Stimulated activated CD8-positive, alpha-beta memory T cell treated with anti-CD3 and anti-CD28 coated beads, Interleukin-4, amount 100 ng/mL, for 1 hour (primary cell): ENCODE measurements at places on chromosomes 4 and X.

DNA sequence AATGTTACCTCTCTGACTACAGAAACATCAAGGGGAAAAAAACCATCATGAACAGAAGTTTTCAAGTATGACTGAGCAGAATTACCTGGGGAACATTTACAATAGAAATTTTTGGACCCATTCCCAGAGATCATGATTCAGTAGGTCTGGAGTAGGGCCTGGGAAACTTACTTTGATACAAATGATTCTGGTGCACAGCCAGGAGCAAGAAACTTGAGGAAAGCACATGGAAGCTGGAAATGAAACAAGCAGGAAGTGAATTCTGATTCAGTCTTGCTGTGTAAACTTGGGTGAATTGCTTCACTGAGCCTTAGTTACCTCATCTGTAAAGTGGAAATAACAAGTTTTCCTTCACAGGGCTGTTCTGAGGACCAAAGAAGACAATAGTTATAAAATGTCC lies 192.5 kb upstream of the TAPT1 start:
- DNase-seq = no peak

DNA sequence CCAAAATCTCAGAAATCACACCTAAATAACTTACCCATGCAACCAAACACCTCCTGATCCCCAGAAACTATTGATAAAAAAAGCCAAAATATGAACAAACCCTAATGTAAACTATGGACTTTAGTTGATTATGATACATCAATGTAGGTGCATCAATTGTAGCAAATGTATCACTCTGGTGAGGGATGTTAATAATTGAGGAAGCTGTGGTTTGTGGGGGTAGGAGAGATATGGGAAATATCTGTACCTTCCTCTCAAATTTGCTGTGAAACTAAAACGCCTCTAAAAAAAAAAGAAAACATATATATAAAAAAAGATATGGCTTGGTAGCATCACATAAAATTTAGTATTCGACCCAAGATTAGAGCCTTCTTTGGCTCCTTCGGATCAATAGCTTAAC lies 144.3 kb upstream of the CPEB2 start:
- DNase-seq = no peak

DNA sequence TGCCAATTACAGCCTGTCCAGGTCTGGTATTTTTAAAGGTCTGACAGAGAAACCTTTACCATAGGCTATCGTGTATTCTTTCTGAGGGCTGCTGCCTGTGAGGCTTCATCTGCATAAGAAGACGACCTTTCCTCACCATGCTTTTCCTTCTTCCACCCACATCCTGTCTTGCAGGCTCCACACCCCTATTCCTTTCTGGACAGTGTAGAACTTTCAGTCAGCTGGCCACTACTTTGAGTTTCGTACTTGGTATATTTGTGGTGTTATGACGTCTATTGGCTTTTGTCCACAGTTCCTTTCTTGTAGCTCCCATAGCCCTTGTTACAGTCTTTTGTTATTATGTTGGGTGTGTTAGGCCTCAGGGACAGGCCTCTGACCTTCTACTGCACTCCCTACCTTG lies 311.4 kb downstream of the RAPGEF2 start:
- no peak for DNase-seq

DNA sequence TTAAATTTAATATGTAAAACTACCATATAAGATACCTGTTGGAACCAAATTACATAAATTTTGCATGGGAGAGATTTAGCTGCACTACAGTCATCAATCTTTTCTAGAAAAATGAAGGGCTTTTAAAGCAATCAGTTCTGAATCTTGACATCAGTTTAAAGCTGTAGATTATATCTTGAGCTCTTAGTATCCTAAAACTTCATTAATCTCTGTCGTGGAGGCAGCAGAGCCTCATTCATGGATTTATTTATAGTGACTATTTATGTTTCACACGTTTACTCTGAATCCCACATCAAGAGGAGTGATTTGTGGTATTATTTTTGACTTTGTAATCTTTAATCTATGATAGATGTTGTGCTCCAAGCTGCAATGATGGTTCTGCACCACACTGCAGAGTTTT lies 175.9 kb downstream of the PDGFC start:
- no peak for DNase-seq

DNA sequence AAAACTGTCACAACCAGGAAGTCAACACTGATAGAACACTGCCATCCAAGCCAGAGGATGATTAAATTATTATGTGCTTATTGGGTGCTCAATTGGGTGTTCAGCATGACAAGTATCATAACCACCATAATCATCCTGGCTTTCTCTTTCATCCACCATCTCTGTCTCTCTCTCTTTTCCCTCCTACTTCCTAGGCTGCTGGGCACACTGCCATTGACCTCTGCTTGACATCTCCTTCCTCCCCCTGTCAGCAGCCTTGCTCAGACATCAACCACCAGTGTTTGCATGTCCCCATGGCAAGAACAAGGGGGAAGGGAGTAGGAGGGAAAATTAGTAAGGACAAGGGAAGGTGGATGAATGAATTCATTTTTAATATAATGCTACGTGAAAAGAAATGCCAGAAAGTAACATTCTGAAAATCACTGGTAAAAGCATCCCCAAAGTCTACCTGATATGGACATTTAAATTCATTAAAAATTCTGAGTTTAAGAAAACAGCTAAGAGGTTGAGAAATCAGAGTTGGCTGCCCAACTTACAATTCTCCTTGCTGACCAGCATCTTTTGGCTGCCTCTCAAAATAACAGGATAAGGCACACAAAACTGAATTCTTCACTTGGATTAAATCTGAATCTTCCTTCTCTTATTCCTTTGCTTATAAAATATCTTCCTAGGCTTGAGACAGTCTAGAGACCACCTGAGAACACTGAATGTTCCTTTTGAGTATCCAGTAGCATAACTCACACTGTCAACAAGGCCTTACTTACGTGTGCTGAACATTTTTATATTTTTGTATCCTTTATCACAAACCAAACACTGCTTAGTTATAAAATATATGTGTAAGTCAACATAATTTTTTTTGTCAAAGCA lies 48.5 kb downstream of the SNCA start:
- no peak for DNase-seq

GRCh38 chrX:105610411-105610810 lies 211.9 kb upstream of the NRK start:
- DNase-seq = no peak

- DNase-seq = no peak
Measured at GRCh38 chr4:26402458-26402857, 81.6 kb downstream of the RBPJ start.

DNA sequence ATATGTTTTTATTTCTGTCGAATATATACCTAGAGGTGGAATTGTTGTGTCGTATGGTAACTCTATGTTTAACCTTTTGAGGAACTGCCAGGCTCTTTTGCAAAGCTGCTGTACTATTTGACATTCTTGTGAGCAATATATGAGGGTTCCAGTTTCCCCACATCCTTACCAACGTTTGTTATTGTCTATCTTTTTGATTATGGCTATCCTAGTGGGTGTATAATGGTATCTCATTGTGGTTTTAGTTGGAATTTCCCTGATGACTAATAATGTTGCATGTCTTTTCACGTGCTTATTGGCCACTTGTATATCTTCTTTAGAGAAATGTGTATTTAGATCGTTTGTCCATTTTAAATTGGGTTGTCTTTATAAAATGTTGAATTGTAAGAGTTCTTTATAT lies 24.5 kb downstream of the REPS2 start:
- no peak for DNase-seq

DNA sequence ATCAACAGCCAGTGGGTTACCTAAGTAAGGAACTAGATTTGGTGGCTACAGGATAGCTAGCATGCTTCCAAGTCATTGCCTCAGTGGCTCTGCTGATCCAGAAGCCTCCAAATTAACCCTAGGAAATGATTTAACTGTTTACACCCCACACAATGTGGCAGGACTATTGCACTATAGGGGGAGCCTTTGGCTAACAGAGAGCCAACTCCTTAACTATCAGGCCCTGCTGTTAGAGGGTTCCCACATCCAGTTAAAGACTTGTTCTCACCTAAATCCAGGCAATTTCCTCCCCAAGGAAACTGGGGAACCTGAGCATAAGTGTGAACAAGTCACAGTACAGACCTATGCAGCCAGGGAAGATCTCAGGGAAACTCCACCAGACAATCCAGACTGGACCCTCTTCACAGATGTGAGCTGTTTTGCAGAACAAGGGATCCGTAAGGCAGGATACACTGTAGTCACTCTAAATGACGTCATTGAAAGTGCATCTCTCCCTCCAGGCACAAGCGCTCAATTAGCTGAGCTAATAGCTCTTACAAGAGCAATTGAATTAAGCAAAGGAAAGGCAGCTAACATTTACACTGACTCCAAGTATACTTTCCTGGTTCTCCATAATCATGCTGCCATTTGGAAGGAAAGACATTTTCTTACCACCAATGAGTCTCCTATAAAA lies 185.3 kb upstream of the SPOCK3 start:
- no peak for DNase-seq

DNA sequence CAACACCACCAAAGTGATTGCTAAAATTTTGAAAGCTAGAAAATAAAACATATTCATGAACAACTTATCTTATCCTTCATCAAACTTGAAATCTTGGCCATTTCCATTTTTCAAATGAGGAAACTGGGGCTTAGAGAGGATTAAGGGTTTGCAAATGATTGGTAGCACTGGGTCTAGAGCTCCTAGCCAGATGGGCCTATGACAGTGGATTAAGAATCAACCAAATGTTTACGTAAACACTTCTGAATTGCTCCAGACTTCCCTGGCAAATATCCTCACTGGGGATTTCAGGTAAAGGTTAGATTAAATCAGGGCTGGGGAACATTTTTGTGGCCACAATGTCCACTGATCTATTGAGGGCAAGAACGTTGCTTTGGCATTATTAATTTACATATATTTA lies 241.2 kb downstream of the ANK2 start:
- no peak for DNase-seq

DNA sequence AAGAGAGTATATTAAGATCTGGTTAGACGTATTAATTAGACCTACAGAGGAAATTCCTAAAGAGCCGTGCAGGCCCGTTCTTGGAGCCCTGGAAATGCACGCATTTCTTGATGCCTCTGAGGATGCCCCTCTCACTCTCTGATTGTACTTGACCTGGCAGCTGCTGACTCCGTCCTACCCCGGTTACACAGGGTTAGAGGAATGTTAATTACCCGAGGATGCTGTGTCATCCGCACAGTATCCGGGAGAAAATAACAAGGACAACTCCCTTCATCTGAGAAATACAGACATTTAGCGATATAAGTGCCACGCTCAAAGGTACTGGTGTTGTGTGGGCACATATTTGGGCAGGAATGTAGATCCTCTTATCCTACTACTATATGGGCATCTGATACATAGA lies 404.6 kb upstream of the FAT1 start:
- no peak for DNase-seq

GRCh38 chrX:40143001-40143400 lies 45.2 kb upstream of the BCOR start:
- DNase-seq = no peak

GRCh38 chrX:52265713-52266112 lies 81.0 kb downstream of the MAGED4 start:
- no peak for DNase-seq

- DNase-seq = no peak
Measured at GRCh38 chr4:154015578-154015977, 226.7 kb upstream of the SFRP2 start.

DNA sequence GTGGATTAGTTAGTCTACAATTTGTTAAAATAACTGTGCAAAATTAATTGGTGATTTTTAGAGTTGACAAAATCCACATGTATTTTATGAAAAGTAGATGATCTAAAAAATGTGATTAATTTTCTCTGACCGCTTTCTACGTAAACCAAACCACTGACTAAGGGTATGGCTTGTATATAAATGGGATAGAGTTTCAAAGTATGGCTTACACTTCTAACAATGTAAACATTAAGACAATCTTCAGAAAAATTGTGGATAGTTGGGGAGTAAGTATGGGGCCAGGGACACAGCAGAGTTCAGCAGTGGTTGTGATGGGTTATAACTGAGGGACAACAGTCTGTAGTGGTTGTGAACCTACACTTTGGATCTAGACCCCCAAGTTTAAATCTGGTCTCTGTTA lies 39.8 kb downstream of the GABRA4 start:
- no peak for DNase-seq

GRCh38 chr4:139764182-139764581 lies 98.6 kb downstream of the MGST2 start:
- DNase-seq = no peak

GRCh38 chrX:69021141-69021960 lies 143.9 kb downstream of the PJA1 start:
- DNase-seq = no peak

DNA sequence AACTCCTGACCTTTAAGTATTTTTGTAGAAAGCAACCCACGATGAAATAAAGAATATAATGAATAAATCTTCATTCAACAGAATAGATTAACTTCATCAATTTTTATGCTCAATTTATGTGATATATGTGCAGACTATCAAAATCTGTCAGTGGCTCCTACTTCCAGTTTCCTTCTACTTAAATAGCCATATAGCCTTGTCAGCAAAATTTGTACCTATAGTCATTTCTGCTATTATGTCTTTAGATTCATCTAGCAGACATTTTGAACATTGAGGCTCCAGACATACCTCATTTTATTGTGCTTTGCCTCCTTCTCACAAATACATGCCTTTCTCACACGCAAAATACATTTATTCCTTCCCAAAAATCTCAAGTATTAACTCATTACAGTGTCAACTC lies 971.7 kb downstream of the FAM133A start:
- DNase-seq = no peak

DNA sequence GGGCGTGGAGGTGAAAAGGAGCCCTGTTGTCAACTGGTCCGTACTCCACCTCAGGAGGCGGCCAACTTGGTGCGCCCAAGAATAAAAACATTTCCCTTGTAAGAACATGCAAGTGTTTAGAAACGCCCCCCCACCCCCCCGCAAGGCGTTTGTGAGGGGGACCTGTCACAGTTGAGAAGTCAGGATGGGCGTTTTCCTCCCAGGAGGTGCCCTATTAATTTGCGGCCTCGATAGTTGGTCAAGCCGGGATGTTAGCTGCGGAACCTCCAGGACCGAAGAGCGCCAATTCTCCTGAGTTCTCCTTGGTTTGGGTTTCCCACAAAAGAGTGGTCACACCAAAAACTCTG lies 651 bp upstream of the SAP30 start:
- peak; percentile 38 for DNase-seq

DNA sequence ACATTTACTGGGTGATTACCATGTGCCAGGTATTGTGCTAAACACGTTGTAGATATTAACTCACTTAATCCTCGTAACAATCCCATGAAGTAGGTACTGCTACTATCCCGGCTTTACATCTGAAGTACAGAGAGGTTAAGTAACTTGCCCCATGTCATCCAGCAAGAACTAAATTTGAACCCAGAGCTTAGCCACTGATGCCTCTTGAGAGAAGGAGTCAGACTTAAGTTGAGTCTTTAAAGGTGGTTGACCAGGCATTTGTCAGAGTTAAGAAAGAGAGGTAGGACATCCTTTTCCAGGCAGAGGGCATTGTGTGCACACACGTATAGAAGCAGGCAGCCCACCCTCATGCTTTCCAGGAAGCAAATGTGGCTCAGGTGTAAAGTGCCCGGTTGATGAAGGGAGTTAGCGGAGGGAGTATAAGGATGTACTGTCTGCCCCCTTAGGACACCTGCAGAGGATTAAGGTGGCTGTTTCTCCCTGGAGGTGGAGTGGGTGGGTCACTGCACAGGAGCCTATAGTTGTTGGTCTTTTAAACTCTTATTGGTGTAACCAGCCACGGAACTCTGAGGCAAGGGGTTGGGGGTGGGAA lies 335 bp upstream of the CD38 start:
- DNase-seq = no peak
